Hindlimb muscle (tissue), 1 donor: ENCODE measurements at places on chromosomes 4 and X.

DNA sequence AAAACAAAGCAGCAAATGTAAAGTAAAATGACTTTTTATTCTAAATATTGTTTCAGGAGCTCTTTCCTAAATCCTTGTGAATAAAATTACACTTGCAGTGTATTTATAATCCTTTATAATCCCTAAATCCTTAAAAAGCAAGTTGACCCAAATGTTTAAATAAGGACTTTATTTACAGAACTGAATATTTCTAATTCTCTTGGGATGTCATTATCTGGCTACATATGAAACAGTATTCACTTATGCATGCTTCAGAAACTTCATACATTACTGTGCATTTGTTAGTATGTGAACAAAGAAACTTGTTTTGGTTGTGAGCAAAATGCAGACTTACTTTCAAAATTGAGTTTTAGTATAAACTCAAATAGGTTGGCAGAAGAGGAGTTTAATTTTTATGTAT lies 49.2 kb downstream of the PTTG2 start:
- no peak for DNase-seq

DNA sequence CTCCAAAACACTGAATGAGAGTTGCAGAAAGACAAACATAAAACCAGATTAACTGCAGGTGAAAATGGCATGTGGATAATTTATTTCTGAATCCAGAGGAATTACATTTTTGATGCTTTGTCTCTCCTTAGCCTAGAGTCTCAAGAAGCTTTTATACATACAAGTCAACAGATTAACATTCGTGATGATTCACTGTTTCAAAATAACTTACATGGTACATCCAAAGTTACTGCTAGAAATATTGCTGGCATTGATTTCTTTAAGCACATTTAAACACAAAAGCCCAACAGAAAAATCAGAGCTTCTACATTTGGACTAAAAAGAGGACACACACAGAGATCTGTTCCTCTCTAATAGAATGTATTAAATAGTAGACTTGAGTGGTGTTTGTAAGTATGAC lies 105.6 kb downstream of the AMELX start:
- no peak for DNase-seq

DNA sequence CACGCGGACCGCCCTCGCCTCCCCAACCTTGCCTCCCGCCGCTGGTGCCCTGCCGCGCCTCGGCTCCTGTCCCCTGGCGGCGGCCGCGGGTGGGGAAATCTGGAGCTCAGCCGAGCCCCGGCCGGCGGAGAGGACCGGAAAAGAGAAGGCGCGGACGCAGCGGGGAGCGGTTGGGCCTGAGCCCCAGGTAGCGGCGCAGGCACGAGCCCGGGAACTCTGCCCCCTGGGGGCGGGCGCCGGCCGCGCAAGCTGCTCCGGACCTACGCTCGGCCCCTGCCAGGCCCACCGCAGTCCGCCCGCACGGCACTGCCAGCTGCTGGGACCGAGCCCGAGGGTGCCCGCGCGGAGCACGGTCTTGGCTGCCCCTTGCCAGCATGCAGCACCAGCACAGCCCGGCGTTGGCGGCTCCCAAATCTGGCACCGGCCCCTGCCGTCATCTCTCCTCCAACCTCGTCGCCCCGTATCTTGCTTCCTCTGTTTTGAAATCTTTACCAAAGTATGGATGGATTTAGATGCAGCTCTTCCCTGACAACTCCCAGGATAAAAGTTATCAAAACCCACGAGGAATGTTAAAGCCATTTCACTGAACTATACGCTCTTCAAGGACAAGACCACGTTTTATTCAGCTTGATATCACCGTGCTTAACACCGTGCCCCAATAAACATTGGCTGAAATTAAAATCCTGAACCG lies at the start of gene PRSS12:
TSS of gene PRSS12 (minus strand) at position 161 of the 691 bp plus-strand sequence. CDS start 283 bp downstream, outside the sequence.
- peak; percentile 73 for DNase-seq

- DNase-seq, result no peak
Measured at GRCh38 chr4:189502841-189503435, 437.7 kb upstream of the FRG1 start.

DNA sequence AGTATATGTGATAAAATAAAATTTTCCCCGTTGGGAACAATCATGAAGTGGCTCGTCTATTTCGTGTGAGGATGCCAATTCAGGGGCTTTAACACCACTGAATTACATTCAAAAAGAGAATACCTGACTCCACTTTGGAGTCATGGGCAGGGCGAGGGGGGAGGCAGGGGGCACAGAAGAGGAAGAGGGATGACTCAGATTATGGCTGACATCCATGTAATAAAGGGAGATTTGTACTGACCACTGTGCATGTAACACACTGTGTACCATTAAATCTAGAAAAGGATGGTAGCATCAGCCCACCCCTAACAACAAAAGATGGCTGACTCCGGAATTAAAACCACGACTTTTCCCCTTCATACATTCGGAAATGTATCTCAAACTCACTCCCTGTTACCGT lies 1.3 kb downstream of the SLC9A7 start:
- no peak for DNase-seq

GRCh38 chr4:21304540-21304887 lies 604.3 kb downstream of the PACRGL start:
- no peak for DNase-seq

GRCh38 chr4:74152836-74153235 lies 5.1 kb upstream of the MTHFD2L start:
- DNase-seq, result no peak

GRCh38 chr4:112329672-112330375 lies 32.7 kb downstream of the ALPK1 start:
- DNase-seq, result no peak

GRCh38 chrX:4547213-4547836 lies 833.9 kb upstream of the PRKX start:
- peak; percentile 30 for DNase-seq

DNA sequence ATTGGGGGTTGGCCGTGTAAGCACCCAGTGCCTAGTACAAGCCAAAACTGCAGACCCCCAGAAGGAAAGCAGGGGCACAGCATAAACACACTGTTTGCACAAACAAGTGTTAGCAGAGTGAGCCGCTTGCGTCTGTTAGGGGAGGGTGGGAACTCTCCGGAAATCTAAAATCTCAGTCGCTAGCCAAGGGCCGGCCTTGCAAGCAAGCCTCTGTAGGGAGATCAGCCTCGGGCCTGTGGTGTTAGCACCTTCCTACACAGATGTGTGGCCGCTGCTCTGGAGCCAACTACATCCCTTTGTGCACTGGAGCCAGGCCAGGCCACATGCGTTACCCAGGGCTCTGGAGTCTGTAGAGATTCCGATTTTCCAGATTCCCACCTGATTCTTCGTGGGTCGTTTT lies 67.1 kb downstream of the GPR143 start:
- no peak for DNase-seq

DNA sequence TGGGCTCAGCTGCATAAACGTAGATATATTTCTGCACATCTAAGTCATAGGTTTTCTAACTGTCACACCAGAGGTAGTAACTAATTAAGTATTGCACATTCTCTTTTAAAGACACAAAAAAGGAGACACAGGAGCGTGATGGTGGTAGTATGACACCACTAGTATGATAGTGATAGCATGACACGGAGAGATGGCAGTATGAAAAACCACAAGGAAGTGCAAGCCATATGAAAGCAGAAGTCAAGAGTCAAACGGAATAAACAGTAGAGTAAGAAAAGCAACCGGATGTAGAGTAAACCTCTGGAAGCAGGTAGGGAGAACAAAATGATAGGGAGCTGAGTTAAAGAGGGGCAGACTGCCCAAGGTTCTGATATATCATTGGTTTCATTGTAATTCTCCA lies 382.2 kb upstream of the INTU start:
- no peak for DNase-seq

- DNase-seq, result peak; percentile 84
Measured at GRCh38 chr4:182885738-182886077, 31.5 kb downstream of the DCTD start.

DNA sequence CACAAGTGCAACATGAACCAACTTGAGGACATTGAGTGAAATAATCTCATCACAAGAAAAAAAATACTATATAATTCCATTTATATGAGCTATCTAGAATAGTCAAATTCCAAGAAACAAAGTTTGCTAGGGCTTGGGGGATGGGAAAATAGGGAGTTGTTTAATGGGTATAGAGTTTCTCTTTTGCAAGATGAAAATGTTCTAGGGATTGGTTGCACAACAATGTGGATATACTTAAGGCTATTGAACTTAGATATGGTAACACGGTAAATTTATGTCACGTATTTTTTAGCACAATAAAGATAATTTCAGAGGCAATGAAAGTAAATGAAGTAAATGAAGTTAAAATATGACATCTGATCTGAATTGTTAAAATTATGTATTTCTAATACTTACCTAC lies 7.9 kb downstream of the MFSD8 start:
- DNase-seq, result no peak

DNA sequence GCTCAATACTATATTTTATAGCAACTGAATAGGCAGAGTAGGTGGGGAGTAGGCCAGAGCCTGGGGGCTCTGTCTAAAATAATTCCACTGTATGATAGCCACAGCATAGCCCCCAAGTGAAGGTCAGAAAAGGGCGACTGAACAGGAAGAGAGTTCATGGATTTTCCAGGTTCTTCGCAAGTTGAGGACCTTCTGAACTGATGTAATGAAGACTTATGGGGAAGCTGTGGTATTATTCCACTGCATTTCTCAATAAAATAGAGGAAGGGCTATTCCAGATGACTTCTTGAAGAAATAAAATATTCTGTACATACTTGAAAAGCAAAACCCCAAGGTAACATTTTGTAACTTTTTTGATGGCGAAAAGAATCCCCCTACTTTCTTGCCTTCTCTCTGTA lies 231.4 kb upstream of the GPC4 start:
- no peak for DNase-seq

DNA sequence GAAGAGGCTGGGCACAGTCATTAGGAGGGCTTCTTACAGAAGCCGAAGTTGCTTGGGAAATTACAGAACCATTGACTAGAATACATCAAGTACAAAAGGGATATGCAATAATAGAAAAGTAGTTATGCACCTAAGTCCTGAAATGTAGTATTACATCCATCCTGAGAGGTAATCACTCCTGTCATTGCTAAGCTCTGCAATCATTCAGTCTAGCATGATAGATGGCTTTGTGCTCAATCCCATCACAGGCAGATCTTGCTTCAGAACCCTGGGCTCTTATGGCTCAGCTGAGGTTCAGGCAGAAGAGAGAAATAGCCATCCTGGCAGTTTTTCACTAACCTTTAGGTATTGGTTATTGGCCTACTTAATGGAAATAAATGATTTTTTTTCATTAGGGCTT lies 231.7 kb upstream of the AFF2 start:
- DNase-seq, result no peak

DNA sequence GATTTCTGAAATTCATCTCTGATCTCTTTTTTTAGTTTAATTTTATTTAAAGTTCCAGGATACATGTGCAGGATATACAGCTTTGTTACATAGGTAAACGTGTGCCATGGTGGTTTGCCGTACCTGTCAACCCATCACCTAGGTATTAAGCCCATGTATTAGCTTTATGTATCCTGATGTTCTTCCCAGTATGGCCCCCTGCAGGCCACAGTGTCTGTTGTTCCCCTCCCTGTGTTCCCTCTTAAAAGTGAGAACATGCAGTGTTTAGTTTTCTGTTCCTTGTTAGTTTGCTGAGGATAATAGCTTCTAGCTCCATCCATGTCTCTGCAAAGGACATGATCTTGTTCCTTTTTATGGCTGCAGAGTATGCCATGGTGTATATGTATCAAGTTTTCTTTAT lies 153.2 kb downstream of the RAPGEF2 start:
- no peak for DNase-seq
